ENCODE measurements at places on chromosomes 3 and 15.

DNA sequence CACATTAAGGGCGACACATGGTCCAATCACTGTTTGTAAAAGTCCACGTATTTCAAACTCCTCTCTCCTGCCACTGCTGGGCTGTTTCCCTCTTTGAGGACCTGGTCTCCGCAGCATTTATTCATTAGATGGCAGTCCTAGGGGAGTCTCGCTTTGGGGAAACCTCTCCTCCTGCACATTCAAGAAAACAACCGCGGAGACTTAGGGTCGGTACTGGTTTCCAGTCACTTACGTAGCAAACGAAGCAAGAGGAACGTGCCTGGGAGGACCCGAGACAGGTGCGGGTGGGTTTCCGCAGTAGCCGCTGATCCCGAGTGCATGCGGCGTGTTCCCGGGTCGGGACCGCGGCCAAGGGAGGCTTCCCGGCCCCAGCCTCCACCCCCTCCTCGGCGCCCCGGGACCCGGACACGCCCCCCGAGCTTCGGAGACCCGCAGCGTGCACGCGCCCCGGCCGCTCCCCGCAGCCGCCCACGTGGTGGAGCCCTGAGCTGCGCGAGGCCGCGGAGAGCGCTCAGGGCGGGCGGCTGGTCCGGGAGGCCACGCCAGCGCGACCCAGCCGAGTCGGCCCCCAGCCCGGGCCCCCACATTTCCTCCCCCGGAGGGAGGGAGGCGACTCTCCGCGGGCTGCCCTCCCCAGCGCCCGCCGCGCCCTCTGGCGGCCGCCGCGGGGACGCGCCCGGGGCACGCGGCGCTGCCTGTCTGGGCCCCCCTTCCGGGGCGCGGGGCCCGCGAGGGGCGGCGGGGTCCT, 1.1 kb upstream of the IGF1R start:
- DNase-seq, result peak; percentile 83

GRCh38 chr3:115843206-115843605, 219.9 kb downstream of the GAP43 start:
- DNase-seq, result no peak

DNA sequence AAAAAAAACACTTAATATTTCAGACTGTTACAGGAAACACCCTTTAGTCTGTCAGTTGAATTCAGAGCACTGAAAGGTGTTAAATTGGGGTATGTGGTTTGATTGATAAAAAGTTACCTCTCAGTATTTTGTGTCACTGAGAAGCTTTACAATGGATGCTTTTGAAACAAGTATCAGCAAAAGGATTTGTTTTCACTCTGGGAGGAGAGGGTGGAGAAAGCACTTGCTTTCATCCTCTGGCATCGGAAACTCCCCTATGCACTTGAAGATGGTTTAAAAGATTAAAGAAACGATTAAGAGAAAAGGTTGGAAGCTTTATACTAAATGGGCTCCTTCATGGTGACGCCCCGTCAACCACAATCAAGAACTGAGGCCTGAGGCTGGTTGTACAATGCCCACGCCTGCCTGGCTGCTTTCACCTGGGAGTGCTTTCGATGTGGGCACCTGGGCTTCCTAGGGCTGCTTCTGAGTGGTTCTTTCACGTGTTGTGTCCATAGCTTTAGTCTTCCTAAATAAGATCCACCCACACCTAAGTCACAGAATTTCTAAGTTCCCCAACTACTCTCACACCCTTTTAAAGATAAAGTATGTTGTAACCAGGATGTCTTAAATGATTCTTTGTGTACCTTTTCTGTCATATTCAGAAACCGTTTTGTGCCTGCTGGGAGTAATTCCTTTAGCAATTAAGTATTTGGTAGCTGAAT, 17.9 kb downstream of the TMEM43 start:
- DNase-seq, result no peak

GRCh38 chr3:193875601-193876321, 260.2 kb upstream of the HES1 start:
- DNase-seq, result no peak

DNA sequence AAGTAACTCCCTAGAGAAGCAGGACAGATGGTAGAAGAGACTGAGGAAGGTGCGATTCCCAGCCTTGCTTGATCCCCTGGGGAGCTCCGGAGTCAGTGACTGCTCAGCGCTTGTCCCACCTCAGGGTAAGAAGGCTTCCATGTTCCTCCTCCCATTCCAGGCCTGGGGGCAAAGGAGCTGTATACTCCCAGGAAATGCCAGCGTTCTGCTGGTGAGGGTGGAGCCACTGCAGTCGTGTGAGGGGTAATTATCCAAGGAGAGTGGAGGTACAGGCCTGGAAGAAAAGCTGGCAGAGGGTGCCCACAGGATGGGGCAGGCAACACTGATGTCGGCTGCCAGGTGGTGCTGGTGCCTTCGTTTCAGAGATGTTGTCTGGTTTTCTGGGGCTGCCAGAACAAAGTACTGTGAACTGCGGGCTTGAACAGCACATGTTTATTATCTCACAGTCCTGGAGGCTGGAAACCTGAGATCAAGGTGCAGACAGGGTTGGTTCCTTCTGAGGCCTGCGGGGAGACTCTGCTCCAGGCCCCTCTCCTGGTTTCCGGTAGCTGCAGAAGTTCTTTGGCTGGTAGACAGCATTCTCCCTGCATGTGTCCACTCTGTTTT, 12.1 kb upstream of the APBA2 start:
- DNase-seq, result no peak

- peak; percentile 50 for DNase-seq
These were observed 44.1 kb upstream of the TP63 start for GRCh38 chr3:189586941-189587663.

GRCh38 chr3:37256447-37256846, 82.1 kb upstream of the LRRFIP2 start:
- no peak for DNase-seq

GRCh38 chr3:32675164-32675563, 9.8 kb upstream of the CNOT10 start:
- DNase-seq, result no peak

- DNase-seq, result no peak
These were observed 1075.9 kb downstream of the ZPLD1 start for GRCh38 chr3:103510760-103511159.

GRCh38 chr3:181637456-181637855, 74.3 kb upstream of the SOX2 start:
- no peak for DNase-seq

DNA sequence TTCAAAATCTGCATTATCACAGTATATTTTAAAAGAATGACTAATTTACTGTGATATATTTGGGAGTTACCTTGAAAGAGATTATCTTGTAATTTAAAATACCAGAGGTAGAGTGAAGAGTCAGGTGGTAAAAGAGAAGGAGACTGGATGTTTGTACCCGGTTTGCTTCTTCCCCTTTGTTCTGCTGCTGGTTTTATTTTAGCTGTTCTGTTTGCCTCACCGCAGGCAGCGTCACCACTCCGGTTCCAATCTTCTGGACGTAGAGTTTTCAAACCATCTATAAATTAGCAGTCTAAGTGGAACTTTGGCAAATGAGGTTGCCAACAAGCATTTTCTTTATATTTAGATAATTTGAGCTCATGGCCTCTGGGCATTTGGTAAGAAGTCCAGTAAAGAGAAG, 38.2 kb downstream of the PPARG start:
- DNase-seq, result no peak
